ENCODE measurements at places on chromosomes 7 and 10.

- DNase-seq = no peak
Observed at GRCh38 chr10:24197263-24197662, 11.7 kb upstream of the KIAA1217 start.

DNA sequence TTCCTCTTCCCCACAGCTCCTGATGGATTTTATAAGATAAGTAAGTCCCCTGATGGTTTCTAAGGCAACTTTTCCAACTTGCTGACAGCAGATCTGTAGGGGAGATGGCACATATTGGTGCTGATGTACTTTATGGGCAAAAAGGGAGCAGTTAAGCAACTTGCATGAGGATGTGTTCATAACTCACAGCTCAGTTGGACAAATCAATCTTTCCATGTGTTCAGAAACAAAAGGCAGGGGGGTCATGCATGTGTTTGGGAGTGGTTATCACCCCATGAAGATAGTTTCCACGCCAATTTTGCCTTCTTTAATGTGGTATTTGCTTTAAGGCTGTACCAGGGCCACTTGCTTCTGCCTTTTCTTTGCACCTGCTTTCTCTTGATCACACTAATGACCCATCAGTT, 6.1 kb downstream of the RBM20 start:
- no peak for DNase-seq

GRCh38 chr10:81472927-81473470, 402.0 kb upstream of the NRG3 start:
- no peak for DNase-seq

GRCh38 chr10:123967626-123968243, 76.1 kb upstream of the CPXM2 start:
- peak; percentile 4 for DNase-seq

GRCh38 chr7:105643384-105643783, 62.1 kb upstream of the EFCAB10 start:
- no peak for DNase-seq

DNA sequence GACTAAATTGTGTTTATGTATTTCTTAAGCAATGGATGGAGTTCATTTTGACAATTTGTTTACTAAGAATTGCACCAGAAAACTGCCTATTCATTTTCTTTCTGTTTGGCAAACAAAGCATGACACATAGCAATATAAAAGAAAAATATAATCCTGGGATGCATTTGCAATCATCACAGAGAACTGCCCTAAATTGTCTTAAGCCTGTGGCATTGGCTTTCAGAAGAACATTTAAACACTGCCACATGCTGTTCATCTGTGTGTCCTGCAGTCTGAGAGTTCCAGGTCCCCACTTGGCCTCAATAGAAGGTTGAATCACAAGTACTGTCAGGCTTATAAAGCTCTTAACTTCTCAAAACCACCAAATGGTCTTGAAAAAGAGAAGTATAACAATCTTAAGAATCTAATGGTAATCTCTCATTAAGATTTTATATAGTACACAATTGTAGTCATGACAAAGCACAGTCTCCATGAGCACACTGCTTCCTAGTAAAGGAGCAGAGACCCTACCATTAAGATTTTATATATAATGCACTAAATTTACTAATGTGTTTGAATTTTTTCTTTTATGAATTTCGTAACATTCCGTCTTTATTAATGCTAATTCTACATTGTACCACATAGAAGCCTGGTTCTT, 29.9 kb downstream of the RNLS start:
- DNase-seq = no peak

DNA sequence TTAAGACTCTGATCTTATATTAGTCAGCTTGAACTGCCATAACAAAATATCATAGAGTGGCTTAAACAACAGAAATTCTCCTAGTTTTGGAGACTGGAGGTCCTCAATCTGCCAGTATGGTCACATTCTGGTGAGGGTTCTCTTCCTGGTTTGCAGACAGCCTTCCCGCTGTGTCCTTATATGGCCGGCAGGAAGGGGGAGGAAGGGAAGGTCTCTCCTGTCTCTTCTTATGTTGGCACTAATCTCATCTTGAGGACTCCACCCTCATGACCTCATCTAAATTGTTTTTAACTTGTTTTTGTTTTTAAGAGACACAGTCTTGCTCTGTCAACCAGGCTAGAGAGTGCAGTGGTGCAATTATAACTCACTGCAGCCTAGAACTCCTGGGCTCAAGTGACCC, 53.1 kb downstream of the VPS41 start:
- DNase-seq = no peak

DNA sequence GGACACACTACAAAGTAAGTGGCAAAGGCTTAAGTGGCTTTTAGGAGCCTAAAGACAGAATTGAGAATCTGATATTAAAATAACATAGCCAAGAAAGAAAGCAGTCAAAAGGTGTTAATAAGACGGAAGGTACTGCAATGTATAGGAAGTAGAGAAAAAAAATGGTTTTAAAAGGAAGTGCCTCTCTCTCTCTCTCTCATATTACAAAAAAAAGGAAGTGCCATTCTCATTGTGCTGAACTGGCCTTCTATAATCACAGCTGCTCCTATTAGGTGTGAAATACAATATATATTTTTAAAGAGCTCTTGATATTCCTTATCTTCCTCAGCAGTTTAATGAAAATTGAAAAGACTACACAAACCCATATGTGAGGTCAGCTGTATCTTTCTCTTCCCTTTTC, 199.4 kb upstream of the NPVF start:
- no peak for DNase-seq

GRCh38 chr10:63720072-63720537, 198.9 kb downstream of the REEP3 start:
- peak; percentile 9 for DNase-seq

- DNase-seq = no peak
Observed at GRCh38 chr7:88046839-88047573, 113.0 kb downstream of the ADAM22 start.

GRCh38 chr10:1050554-1050953, 1.6 kb upstream of the IDI1 start:
- DNase-seq = no peak

GRCh38 chr7:7428806-7429205, 106.9 kb downstream of the COL28A1 start:
- no peak for DNase-seq

- no peak for DNase-seq
Observed at GRCh38 chr10:101672536-101672935, 22.4 kb downstream of the FBXW4 start.

DNA sequence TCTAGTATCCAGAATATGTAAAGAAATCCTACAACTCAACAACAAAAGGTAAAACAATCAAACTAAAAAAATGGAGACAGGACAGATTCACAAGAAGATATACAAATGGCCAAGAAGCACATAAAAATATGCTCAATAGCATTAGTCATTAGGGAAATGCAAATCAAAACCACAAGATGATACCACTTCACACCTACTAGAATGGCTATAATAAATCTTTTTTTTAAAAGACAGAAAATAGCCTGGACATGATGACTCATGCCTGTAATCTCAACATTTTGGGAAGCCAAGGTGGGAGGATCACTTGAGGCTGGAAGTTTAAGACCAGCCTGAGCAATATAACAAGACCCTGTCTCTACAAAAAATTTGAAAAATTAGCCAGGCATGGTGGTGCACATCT, 27.9 kb upstream of the CHCHD3 start:
- DNase-seq = no peak

GRCh38 chr7:87359366-87359765, 13.9 kb downstream of the CROT start:
- no peak for DNase-seq

- DNase-seq = no peak
Observed at GRCh38 chr7:25750744-25751508, 401.1 kb upstream of the NFE2L3 start.

GRCh38 chr10:3658766-3659165, 126.2 kb downstream of the KLF6 start:
- no peak for DNase-seq

GRCh38 chr7:42127232-42127622, 109.8 kb downstream of the GLI3 start:
- no peak for DNase-seq

DNA sequence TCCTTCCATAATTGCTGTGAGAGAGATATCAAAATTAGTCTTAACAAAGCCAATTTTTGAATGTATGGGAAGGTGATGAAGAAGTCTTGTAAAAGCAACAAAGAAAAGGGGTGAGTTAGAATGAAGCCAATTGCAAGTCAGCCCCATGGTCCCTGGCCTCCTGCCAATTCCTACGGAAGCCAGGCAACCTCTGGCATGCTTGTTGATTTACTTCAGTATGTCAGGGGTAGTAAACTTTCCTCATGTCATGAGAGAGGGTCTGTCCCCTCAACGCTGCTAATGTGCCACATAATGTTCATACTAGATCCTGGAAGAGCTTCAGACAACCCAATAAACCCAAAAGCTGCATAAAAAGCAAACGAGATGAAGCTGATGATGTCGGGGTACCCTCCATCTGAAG, 159.1 kb upstream of the YAE1 start:
- no peak for DNase-seq

DNA sequence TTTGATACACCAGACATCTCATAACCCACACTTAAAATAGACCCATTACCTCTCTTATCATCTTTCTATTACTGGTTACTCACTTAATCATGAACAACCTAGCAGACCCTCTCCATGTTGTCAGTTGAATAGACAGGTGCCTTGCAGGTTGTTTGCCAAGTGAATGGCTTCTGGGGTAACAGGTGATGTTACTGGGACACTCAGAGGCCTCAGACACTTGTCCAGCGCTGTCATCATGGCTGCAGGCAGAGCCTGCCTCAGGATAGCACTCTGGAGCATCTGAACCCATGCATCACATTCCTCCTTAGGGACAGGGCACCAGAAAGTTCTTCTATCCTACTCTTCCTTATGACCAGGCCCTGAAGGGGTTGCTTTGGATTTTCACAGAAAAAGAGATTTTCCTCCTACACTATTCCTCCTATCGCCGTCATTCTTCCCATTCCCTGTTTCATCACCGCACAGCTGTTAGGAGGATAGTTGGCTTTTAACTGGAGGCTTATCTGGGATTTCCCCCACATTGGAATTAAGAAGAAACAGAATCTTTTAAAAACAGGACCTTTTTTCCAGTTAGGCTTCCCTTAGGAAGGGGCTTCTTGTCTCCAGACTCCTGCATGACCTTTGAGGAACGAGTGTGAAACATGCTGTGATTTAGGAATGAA, 182.1 kb downstream of the VTI1A start:
- no peak for DNase-seq

GRCh38 chr7:115289971-115290370, 368.1 kb downstream of the MDFIC start:
- no peak for DNase-seq

DNA sequence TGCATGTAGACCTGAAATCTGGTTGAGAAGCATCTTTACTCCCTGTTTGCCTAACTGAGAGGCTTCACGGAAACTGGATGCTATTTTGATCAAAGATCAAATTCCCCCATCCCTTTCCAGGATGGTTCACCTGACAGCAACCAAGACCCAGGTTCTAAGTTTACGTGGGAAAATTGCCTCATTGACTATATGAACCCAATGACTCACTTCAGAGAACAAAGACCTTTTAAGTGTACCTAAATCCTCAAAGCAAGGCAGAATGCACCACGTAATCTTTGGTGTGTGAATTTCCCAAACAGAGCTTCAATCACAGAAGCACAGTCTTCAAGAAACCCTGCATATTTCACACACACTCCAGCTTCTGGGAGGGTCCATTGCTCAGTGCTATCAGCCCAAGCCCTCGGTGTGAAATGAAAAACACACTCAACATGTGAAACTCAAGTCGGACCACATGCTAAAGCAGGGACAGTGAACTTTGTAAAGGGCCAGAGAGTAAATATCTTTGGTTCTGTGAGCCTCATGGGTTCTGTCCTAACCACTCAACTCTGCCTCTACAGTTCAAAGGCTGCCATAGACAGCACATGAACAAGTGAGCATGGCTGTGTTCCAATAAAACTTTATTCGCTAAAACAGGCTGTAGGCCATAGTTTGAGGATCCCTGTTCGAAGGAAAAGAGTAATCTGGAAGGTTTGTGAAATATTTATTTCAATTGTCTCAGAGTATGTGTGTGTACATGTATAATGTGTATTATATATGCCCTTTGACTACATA, 275.6 kb upstream of the FOXK1 start:
- no peak for DNase-seq

- no peak for DNase-seq
Observed at GRCh38 chr10:74898201-74898976, 72.0 kb downstream of the KAT6B start.

DNA sequence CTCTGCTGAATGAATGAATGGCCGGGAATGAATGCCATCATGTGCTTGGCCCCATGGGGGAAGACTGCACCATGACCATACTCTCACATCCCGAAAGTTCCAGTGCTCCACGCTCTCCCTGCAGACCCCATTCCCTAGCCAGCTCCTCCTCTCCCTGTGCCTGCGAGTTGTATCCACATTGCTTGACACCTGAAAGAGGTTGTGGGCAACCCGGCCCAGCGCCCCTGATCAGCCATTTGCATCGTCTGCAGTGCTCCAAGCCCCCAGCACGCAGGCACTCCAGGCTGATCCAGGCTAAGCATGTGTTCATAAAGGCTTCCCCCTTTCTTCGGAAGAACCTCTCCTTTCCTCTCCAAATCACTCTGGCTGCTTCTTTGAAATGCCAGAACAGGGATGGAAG, 354.4 kb upstream of the MKI67 start:
- DNase-seq = no peak
